ENCODE measurements at places on chromosomes 1 and 21. TPM values are rescaled to one million over a fixed set of nuclear protein-coding genes. Genes with fewer than 3 reads are reported as not detected.

DNA sequence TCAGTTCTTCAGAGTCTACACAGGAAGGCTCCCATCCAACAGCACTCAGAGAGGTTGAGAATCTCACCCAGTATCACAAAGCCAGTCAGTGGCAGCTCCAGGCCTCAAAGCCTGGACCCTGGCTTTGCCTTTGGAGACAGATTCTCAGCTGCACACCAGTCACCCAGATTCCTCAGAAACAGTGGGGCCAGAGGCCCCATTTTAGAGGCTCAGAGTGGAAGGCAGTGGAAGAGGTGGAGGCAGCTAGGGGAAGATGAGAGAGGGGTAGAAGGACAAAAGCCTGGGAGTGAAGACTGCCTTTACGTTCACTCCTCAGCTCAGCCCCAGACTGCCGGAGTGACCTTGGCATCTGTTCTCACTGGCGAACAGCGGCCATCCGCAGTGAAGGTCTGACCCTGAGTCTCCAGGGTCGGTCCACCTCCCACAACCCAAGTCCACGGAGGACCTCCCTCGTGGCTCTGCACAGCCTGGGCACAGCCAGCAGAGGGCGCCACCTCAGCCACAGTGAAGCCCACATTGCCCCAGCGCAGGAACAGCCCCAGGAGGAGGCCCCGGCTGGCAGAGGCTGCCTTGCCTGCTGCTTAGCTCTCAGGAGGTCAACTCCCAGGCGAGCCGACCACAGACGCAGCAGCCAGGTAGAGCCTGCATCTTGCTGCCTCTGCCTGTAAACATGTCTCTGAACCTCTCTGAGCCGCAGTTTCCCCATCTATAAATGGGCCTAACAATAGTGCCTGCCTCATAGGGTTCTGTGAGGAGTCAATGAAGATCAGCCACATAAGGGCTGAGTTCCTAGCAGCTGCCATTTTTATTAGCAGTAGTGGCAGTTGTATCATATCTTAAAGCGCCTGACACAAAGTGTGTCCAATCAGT lies 5.9 kb upstream of the FNDC5 start:
- peak; percentile 78 for DNase-seq

DNA sequence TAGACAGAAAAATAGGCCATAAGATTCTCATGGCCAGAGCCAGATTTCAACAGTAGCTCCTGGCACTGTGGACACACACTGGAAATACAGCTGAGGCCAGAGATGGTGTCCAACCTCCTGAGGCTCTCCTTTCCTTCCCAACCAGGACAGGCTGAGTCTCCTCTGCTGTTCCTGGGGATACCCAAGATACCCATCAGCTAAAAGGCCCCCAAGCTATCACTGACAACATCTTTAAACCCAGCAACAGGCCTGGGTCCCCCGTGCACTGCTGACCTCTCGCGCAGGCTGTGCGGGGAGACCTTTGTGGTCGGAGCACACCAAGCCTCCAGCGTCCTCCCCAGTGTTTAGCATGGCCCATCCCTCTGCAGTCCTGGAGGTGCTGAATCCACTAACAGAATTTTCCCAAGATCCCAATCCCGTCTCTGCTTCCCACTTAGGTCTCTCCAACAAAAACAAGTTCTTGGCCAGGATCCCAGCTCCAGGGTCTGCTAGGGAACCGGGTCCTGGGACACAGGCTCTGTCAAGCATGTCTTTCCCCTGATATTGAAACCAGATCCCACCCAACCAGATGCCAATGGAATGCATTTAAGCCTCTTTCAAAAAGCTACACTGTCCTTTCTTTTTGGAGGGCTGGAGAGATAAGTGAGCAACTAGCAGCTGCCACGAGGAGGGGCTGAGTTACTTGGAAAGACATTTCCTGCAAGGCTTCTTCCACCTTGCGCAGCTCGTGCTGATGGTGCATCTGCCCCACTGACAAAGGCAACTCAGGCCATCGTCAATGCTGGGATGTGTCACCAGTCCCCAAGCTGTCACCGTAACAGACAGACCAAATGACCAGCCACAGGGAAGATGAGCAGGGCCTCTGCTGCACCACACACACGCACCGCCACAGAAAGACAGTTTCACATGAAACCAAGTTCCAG lies 73.2 kb downstream of the BCAR3 start:
- no peak for DNase-seq

DNA sequence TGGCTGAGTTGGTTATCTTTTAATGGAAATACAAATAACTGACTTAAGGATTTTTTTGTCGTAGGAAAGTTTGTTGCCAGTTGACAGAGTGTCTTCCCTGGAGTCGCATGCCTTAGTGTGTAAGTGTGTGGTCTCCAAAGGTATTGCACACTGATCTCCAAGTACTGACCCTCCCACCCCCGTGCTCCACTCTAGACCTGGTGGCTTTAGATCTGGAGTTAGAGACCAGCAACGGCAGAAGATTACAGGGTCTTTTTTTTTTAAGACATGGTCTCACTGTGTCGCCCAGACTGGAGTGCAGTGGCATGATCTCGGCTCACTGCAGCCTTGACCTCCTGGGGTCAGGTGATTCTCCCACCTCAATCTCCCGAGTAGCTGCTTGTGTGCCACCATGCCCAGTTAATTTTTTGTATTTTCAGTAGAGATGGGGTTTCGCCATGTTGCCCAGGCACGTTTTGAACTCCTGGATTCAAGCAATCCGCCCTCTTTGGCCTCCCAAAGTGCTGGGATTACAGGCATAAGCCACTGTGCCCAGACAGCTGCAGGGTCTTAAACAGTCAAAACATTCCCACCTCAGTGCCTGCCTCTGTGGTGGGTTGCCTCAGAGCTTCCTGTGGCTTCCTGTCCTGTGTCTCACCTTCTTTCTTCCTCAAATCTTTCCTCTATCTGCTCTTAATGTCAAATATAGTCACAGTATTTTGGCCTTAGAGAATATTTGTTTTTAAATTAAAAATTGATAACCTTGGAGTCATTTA lies 6.9 kb downstream of the TRAPPC10 start:
- no peak for DNase-seq

Gene OXCT2
- 0.65 TPM for total RNA-seq

DNA sequence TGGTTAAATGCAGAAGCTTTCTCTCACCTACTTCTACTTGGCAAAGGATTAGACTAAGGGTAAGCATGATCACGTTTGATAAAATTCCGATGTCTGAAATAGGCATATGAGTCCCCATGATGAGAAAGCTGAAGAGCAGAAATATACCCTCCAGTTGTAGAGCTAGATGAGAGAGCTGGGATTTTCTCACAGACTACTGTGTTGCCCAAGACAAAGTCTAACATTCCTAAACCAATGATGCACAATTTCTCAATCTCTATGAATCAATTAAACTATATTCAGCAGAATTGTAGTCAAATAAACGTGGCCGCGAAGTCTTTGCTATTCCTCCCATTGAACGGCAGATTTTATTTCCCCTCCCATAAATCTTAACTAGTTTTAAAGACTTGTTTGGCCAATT lies 699.2 kb downstream of the KCNT2 start:
- DNase-seq: no peak

DNA sequence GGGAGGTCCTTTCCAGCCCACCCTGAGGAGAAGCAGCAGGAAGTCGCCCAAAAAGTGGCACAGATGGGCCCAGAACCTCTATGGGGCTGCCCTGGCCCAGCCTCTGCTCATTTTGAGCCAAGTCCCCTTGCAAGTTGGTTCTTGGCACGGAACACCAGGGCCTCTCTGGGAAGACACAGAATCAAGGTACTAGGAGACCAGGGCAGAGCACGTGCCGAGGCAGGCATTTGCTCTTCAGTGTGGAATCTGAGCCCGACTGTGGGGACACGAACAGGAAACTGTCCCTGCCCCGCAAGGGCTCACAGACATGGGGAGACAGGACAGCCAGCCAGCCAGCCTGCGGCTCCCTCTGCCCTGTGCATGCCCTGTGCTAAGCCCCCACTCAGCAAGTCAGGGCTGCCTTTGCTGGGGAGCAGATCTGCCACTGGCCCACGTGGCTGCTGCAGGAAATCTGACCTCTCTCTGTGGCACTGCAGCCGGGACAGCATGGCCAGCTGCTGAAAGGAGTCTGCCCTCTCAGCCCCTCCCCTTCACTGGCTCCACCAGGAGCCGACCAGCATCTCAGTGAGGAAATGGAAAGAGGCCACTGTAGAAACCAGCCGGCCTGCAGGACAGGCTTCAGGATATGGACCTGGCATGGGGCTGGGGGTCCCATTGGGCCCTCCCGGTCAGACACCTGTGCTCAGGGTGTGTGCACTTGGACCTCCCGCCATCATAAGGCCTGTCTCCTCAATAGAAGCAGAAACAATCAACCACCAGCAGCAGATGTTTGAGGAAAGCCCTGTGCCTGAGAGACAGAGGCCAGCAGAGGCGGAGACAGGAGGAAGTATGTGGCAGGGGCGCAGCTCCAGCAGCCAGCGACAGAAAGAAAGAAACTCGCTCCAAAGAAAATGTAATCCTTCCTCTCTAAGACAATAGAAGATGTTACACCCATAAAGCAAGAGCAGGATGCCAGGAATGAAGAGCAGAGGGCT lies 3.7 kb downstream of the ARHGEF16 start:
- DNase-seq: peak; percentile 57

GRCh38 chr1:46013581-46013980 lies 118.8 kb downstream of the PIK3R3 start:
- no peak for DNase-seq

DNA sequence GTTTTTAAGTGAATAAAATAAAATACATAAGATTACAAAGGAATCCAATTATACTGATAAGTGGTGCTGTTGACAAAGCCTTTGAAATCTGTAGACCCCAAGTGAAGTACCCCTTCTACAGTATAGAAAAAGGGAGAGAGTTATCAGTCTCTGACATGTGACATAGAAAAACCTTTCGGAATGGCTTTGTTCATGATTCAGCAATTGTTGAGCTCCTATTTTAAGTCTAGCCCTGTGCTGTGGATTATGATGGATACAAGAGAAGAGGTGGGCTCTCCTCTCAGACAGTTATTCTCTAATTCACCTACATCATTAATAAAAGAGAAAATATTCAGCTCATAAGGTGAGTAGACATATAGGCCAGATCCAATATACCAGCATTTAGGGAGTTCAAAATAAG lies 53.3 kb upstream of the ITPKB start:
- no peak for DNase-seq

Gene CELF3
- not detected for total RNA-seq

DNA sequence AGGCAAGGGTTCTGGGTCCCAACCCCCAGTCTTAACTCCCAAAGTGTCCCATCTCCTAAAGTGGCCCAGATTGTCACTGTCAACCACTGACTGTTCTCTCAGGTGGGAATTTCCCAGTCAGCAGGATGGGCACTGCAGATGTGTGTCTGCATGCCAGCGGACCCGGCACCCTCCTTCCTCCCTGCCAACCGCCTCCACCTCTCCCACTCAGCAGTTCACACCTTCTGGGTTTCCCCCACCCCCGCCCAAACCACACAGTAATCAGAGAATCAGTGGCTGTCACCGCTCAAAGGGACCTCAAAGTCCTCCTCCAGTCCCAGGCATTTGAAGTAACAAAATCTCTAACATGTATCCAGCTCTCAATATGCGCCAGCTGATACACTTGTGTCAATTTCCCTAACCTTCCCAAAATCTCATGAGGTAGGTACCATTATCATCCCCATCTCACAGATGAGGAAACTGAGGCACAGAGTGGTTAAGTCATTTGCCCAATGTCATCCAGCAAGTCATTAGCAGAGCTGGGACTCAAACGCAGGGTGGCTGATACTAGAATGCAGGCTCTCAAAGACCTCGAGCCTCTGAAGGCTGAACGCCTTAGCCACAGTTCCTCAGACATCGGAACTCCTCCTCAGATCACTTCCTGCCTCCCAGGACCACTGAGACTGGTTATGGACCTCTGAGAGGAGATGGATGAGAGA lies 4.8 kb downstream of the RUNX3 start:
- peak; percentile 29 for DNase-seq

DNA sequence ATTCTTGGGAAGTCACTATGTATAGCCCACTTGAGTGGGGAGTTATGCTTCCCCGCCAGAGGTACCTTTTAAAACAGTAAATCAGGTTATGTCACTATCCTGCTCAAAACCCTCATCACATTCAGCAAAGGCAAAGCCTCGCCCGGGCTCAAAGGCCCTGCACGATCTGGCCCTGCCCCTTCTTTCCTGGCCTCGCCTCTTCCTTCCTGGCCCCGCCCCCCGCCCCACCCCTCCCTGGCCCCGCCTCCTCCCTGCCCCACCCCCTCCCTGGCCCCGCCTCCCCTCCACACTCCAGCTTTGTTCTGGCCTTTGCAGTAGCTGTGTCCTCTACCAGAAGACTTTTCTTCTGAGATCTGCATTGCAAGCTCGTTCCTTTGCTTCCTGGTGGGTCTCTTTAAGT lies 6.6 kb downstream of the LDLRAD2 start:
- peak; percentile 59 for DNase-seq

DNA sequence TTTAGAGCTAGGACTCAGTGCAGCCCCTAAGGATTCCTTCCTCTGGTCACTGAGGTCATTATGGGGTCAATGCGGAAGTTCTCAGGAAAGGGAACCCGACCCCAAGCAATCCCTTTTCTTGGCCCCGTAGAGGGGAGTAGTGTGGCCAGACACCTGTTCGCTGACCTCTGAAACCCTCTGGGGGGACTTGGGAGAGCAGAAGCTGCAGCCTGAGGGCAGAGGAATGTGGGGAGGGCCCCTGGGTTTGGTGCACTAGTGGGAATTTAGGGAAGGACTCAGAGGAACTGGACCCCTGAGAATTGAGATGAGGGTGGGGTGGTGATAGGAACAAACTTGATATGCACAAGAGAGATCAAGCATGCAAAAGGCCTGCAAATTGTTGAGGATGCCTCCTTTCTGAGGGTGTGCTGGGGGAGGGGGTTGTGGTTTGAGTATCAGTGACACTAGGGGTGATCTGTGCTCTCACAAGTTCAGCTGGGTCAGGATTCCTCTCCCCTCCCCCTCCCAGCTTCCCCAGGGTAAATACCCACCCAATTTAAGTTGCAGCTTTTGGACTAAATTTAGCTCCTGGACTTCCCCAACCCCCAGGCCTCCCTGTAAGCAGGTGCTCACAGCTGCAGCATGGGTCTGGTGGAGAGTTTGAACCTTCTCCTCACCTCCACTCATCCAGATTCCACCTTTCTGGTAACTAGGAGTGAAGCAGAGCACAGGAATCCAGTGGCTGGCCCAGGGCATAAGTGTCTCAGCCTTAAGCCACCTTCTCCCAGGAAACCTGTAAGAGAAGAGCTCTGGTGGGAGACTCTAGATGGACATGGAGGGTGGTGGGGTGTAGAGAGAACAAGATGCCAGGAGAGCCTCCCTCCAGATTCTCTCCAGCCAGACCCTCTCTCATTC lies 13.5 kb downstream of the ADAMTSL4 start:
- DNase-seq: no peak

GRCh38 chr1:100760511-100760910 lies 41.0 kb downstream of the VCAM1 start:
- DNase-seq: no peak

DNA sequence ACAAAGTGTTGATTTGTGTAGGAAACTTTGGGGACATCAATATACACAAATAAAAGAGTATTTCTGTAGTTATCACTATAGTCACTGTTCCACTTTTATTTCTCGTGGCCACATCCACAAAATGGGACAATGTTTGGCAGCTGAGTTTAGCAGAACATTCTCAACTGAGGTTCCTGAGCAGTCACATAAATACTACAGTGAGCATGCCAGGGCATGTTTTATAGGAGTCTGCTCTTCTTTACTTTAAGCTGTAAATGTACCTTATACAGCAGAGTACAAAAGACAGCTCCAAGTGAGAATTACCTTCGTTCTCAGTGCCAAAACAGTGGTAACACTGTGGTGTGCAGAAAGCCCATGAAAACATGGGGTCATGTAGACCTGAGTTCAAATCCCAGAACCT lies 5.0 kb downstream of the BTG3 start:
- no peak for DNase-seq

- DNase-seq: no peak
These were observed 13.1 kb downstream of the OPTC start for GRCh38 chr1:203506858-203507626.

GRCh38 chr1:1577367-1578011 lies 2.8 kb upstream of the SSU72 start:
- no peak for DNase-seq

- DNase-seq: no peak
These were observed 36.9 kb downstream of the NCF2 start for GRCh38 chr1:183553331-183553730.

Data from Right ventricle myocardium superior (tissue), 1 donor.